IMR-90 (cell line): ENCODE measurements at places on chromosomes 4 and X.
A peak's percentile ranks its signal among the peaks of the same experiment; 100 is the strongest.

- peak; percentile 92 for DNase-seq
These were observed 3.1 kb downstream of the SMS start for GRCh38 chrX:21943460-21944135.

DNA sequence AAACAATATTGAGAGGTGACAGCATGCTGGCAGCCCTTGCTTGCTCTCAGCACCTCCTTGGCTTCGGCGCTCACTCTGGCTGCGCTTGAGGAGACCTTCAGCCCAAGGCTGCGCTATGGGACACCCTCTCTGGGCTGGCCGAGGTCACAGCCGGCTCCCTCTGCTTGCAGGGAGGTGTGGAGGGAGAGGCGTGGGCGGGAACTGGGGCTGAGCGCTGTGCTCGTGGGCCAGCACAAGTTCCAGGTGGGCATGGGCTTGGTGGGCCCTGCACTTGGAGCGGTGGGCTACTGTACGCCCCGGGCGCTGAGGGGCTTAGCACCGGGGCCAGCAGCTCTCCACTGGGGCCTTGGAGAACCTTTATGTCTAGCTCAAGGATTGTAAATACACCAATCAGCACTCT is 1613.8 kb upstream of the IGFBP7 start:
- no peak for DNase-seq

GRCh38 chrX:99242001-99242400 is 1168.1 kb downstream of the PCDH19 start:
- DNase-seq: no peak

DNA sequence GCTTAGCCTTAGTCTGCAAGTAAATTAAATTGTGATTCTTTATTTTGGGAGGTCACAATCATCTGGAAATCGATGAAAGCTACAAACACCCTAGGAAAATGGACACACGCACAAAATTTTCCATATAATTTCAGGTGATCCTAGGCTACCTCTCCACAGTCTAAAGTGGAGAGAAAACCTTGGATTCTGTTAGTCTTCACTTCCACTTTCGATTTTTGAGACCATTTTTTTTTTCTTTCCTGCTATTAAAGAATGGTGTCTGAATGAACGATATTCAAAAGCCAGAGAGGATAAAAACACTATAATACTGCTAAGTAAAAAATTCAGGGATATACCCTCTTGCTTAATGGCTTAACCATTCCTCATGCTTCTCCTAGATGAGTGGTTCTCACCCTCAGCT is 1.7 kb downstream of the FBXL5 start:
- no peak for DNase-seq
